Body of pancreas (tissue), 4 donors: ENCODE measurements at places on chromosomes 11 and 22.

GRCh38 chr11:45897556-45897955, 9.5 kb downstream of the FREY1 start:
- H3K27ac ChIP-seq, result no peak overlapping the region
- no peak for DNase-seq
- H3K4me3 ChIP-seq, result no peak overlapping the region
- H3K27me3 ChIP-seq, result no peaks in the 10 kb centered on the region
- no peaks in the 10 kb centered on the region for H3K36me3 ChIP-seq

- H3K4me3 ChIP-seq, result no peak overlapping the region
- no peaks in the 10 kb centered on the region for H3K27me3 ChIP-seq
- DNase-seq, result no peak
- H3K4me1 ChIP-seq, result no peaks in the 10 kb centered on the region
These were observed 100.9 kb downstream of the SYN3 start for GRCh38 chr22:32957200-32957803.

DNA sequence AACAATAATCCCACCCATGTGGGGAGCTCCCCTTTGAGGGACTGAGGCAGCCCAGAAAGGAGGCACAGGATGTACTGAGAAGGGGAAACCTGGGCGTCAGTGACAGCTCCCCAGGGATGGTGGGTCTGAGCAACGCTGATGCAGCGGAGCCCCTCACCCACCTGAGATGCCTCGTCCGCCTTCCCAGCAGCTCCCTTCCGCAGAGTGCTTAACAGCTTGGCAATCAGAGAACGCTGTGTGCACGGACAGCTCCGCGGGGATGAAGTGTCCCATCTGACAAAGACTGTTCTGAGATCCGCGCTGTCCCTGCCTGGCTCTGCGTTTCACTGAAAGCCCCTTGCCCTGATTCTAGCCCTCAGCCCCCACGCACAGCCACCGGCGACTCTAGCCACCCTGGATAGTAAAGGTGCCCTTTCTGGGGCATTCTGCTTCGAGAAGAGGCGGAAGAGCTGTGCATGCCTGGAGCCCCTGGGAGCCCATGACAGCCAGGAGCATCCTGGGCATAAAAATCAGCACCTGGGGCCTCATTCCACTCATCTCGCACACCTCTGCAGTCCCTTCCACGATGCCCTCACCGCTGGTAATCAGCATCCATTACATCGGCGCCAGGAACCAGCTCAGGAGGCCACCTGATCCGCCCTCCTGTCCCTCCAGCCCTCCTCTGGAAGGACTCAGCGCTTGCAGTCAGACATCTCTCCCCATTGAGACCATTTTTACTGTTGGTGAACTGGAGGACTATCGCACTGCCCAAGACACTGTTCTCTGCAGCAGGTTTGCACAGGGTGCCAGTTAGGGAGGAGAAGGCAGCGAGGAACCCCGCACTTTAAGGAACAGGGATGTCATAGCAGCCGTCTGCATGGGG, 10.7 kb downstream of the KCNJ5 start:
- no peaks in the 10 kb centered on the region for H3K36me3 ChIP-seq
- no peak overlapping the region for H3K27ac ChIP-seq
- H3K27me3 ChIP-seq, result no peaks in the 10 kb centered on the region

DNA sequence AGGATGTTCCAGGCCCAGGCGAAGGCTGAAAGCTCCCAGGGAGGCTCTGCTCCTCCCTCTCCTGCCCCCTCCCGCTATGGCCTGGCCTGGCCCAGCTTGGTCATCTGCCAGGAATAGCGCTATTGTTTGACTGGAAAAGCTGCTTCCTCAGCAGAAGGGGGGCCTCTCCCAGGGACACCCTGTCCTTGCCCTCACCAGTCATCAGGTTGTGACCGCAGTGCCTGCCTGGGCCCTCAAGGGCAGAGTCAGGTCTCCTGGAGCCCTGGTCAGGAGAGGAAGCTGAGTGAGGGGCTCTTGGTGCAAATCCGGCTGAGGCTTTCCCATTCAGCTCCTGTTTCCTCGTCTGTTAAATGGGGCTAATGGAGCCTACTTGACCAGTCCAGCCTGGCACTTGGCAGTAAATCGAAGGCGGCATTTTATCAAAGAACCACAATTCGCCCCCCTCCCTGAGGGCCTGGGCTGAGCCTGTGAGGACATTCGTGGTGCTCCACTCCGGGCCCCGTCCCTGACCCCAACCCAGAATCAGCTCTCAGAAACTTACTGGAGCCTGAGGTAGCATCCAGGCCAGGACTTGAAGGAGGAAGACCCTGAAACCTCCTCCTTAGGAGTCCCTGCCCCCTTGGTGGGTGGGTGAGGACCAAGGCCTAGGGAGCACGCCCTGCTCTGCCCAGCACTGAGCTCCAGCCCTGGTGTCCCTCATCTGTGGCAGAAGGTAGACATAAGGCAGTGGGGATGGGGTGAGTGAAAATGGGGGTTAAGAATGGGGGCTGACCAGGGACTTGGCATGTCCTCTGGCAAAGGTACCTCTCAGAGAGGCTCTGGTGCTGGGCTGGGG, 2.0 kb upstream of the CASTOR1 start:
- H3K4me3 ChIP-seq, result no peak overlapping the region
- peak; percentile 86 for DNase-seq
- H3K36me3 ChIP-seq, result peaks cover 7% of the 10 kb centered on the region
- H3K4me1 ChIP-seq, result peaks cover 38% of the 10 kb centered on the region

GRCh38 chr11:79371152-79371551, 69.7 kb downstream of the TENM4 start:
- H3K27ac ChIP-seq, result no peak overlapping the region
- no peak overlapping the region for H3K4me3 ChIP-seq
- no peaks in the 10 kb centered on the region for H3K27me3 ChIP-seq
- H3K36me3 ChIP-seq, result no peaks in the 10 kb centered on the region

- no peak overlapping the region for H3K4me3 ChIP-seq
- peaks cover 7% of the 10 kb centered on the region for H3K4me1 ChIP-seq
- H3K27ac ChIP-seq, result no peak overlapping the region
- DNase-seq, result no peak
These were observed 44.9 kb downstream of the SCUBE1 start for GRCh38 chr22:43298062-43298801.

DNA sequence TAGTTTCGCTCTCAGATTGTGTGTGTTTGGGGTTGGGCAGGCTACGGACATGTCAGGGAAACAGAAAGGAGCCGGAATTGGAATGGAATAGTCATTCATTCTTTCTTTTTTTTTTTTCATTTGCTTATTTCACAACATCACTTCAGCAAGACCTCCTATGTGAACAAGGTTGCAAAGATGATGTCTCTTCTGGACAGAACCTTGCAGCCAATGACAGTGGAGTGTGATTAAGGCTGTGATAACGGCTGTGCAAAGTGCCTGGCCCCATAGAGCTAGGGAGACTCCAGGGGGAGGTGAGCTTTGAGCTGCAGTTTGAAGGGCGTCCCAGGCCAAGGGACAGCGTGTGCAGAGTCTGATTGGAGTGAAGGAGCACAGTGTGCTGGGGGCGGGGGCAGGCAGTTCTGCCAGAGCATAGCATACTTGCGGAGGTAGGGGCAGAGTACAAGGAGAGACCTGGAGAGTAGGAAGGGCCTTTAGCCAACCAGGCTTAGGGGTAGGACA, 3.4 kb downstream of the TIGD3 start:
- no peak overlapping the region for H3K27ac ChIP-seq
- no peak for DNase-seq
- peaks cover 19% of the 10 kb centered on the region for H3K4me1 ChIP-seq

GRCh38 chr11:119361941-119362725, 15.6 kb upstream of the MFRP start:
- peak overlapping the region; percentile 78 for H3K27ac ChIP-seq
- no peaks in the 10 kb centered on the region for H3K27me3 ChIP-seq
- H3K4me1 ChIP-seq, result peaks cover 47% of the 10 kb centered on the region
- H3K36me3 ChIP-seq, result no peaks in the 10 kb centered on the region
- no peak for DNase-seq

- no peak overlapping the region for H3K4me3 ChIP-seq
- H3K27me3 ChIP-seq, result no peaks in the 10 kb centered on the region
- DNase-seq, result no peak
- H3K4me1 ChIP-seq, result no peaks in the 10 kb centered on the region
These were observed 68.1 kb downstream of the CCDC81 start for GRCh38 chr11:86442827-86443226.

DNA sequence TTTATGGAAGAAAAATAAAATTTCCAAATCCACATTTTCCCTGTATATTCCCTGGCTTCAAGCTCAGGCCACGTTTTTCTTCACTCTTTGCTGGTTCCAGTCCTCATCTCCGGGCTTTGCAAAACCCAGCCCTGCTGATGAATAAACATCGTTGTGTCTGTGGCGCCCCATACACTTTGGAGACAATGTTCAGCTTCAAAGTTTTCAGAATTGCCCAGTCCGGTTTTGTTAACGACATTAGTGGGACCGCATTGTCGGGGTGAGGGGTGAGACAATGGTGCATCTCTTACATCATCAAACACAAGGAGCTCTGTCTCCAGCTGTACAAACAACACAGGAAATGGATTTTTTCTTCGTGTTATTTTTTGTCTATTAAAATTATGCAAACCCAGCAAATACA, 53.4 kb upstream of the HTATIP2 start:
- no peak overlapping the region for H3K27ac ChIP-seq
- H3K27me3 ChIP-seq, result no peaks in the 10 kb centered on the region
- H3K36me3 ChIP-seq, result no peaks in the 10 kb centered on the region
- H3K4me1 ChIP-seq, result no peaks in the 10 kb centered on the region

DNA sequence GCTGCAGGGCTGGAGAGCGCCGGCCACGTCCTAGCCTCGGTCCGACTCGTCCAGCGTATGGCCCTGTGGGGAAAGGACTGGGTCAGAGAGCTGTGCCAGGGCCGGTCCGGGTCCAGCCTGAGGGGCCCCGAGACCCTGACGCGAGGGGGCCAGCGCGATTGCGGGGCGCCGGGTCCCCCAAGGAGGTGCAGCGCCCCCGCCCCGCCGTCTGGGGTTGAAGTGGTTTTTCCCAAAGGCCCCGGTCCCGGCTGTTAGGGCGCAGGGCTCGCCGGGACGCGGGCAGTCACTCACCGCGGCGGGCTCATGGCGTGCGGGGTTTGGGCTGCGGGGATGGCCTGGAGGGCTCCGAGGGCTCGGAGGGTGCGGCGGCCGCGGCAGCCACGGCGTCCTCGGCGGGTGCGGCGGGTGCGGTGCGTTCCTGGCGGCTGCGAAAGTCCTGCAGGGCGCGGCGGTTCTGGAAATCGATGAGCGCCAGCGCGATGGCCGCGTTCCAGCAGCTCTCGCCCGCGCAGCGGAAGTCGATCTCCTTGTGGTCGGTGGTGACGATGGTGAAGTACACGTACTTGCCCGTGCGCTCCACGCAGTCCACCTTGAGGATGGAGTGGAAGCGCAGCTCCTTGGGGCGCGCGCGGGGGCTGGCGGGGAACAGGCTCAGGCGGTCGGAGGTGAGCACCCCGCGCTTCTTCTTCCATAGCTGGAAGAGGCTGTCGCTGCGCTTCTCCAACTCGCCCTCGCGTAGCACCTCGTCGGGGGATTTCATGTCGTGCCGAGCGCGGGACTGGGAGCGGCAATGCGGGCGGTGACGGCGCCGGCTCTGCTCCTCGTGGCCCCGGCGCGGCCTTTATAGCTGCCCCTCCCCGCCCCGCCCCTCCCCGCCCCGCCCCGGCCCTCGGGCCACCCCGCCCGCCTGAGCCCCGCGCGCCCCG, at the start of gene PHLDA2:
PHLDA2 (minus strand) TSS at position 816 of the 926 bp plus-strand sequence; CDS start at position 760, 56 bp downstream.
- peak within 1 kb of the TSS; percentile 55 for H3K27ac ChIP-seq
- peak; percentile 75 for DNase-seq
- H3K36me3 ChIP-seq, result no peaks in the 10 kb centered on the region
- peaks cover 5% of the 10 kb centered on the region for H3K27me3 ChIP-seq
- peaks cover 33% of the 10 kb centered on the region for H3K4me1 ChIP-seq
- H3K4me3 ChIP-seq, result peak within 1 kb of the TSS; percentile 15

DNA sequence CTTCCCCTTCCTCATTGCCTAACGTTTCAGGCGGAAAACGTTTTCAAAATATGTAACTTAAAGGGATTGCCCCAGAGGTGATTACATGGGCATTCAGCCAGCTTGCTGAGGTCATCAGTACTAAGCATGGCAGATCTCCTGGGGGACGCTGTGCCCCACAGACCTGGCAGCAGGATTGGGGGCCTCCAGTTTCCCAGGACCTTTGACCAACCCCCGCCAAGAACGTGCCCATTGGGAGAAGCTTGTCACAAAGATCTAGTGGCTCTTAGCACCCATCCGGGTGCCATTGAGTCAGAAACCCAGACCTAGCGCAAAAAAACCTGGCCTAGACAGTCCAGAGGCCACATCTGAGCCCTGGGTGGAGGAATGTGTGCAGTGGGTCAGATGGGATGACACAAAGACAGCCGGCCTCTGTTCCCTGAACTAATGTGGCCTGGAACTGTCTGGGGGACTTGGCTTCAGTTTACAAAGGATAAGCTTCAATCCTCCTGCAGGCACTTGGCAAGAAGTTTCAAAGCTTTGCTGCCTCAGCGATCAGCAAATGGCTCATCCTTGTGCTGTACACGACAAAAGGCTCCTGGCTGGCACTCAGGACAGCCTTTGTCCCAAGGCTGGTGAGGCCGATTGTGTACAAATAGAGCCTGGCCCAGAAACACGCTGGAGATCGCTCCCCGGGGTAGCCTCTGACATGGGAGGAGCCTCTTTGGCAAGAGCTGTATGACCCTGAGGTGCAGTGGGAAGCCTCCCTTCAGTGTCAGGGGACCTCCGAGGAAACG, 9.5 kb downstream of the C1QTNF6 start:
- peaks cover 17% of the 10 kb centered on the region for H3K4me1 ChIP-seq
- H3K27me3 ChIP-seq, result no peaks in the 10 kb centered on the region
- H3K36me3 ChIP-seq, result no peaks in the 10 kb centered on the region
- peak; percentile 57 for DNase-seq

DNA sequence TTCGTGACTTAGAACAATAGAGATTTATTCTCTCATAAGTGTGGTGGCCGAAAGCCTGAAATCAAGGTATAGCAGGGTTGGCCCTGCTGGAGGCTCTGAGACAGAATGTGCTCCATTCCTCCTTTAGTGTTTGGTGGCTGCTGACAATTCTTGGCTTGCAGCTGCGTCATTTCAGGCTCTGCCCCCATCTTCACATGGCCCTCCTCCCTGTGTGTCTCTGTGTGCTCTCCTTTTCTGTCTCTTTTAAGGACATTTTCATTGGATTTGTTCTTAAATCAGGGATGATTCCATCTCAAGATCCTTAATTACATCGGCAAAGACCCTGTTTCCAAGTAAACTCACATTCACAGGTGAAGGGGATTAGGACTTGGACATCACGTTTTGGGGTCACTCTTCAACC, 10.2 kb upstream of the APOL6 start:
- no peak for DNase-seq
- H3K27me3 ChIP-seq, result no peaks in the 10 kb centered on the region
- no peak overlapping the region for H3K4me3 ChIP-seq
- no peaks in the 10 kb centered on the region for H3K4me1 ChIP-seq
- H3K36me3 ChIP-seq, result no peaks in the 10 kb centered on the region
- no peak overlapping the region for H3K27ac ChIP-seq

DNA sequence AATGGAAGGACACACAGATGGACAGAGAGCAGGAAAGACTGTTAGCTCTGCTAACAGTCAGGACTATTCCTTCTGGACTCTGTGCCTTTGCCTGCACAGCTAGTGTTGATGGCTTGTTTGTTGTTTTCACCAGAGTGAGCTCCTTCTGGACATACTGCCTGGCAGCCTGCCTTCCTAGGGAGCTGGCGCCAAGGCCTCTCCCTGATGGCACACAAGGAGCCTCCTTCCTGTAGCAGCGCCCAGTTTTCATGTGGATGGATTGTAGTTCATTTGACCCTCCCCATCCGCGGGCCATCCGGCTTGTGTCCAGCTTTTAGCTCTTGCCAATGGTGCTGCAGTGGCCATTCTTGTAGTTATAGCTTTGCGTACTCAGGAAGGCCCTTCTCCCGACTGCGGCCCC, 16.6 kb upstream of the BCR start:
- no peaks in the 10 kb centered on the region for H3K27me3 ChIP-seq
- no peaks in the 10 kb centered on the region for H3K4me1 ChIP-seq
- H3K4me3 ChIP-seq, result no peak overlapping the region
- H3K36me3 ChIP-seq, result no peaks in the 10 kb centered on the region

- H3K27ac ChIP-seq, result no peak overlapping the region
- no peaks in the 10 kb centered on the region for H3K36me3 ChIP-seq
- no peak overlapping the region for H3K4me3 ChIP-seq
These were observed 31.8 kb upstream of the FLI1 start for GRCh38 chr11:128662076-128662475.
